ENCODE measurements at places on chromosomes 12 and 14.

DNA sequence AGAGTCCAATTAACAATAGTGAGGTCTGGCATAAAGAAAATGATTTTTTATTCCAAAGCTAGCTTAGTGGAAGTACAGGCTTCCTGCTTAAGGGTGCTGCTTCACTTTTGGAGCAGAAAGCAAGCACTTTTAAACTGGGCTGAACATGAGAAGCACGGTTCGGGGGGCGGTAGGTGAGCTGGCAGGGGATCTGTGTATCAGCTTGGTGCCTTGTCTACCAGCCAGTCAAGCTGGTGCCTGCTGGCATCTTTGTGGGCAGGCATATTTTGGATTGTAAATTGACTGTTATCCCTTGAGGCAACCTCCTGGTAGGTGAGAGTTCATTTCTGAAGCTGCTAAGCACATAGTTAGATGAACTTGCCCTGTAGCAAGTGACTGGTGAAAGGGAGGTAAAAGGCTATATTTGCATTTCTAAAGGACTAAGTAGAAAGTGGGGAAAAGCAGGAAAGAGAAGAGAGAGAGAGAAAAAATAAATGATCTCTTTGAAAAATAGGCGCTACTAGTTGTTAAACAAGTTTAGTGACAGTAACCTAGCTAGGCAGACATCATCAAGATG is 121.1 kb upstream of the SYT10 start:
- DNase-seq = no peak

DNA sequence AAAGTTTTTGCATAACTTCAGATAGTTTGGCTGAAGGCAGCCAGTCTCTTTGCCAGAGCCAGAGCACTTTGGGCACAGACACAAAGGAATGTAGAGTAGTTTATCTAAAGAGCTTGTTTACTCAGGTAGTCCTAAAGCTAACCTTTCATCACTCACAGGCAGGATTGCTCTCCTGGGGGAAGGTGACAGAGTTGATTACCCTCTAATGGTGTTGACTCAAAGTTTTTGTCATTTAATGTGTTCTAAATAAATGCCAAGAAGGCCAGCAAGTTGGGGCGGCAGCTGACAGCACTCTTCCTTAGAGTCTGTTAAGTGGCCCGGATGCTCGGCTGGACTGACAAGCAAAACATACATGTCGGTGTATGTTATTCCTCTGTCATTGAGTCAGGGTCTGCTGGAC is 9.3 kb upstream of the TAS2R46 start:
- DNase-seq = no peak

GRCh38 chr12:34346372-34347034 is 324.2 kb downstream of the ALG10 start:
- DNase-seq = no peak

DNA sequence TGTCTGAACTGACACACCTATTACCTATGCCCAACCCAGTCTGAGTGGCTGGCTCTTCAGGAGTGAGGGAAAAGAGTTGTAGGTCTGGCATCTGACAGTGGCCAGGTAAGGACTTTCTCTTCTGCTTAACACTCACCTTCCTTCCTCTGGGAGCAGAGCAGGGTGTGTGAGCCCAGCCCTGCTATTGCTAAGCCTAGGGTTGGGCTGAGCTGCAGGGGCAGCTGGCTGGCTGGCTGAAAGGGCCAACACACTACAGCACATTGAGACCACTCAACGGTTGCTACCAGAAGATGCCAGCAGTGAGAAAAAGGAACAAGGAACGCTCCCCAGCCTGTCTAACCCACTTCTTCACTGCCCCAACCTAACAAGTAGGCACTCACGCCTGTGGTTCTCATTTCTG is 201.2 kb downstream of the DPF3 start:
- DNase-seq = no peak

GRCh38 chr12:19972325-19973288 is 395.7 kb upstream of the PDE3A start:
- DNase-seq = no peak

GRCh38 chr12:2759733-2760132 is 35.0 kb upstream of the FKBP4 start:
- DNase-seq = no peak

DNA sequence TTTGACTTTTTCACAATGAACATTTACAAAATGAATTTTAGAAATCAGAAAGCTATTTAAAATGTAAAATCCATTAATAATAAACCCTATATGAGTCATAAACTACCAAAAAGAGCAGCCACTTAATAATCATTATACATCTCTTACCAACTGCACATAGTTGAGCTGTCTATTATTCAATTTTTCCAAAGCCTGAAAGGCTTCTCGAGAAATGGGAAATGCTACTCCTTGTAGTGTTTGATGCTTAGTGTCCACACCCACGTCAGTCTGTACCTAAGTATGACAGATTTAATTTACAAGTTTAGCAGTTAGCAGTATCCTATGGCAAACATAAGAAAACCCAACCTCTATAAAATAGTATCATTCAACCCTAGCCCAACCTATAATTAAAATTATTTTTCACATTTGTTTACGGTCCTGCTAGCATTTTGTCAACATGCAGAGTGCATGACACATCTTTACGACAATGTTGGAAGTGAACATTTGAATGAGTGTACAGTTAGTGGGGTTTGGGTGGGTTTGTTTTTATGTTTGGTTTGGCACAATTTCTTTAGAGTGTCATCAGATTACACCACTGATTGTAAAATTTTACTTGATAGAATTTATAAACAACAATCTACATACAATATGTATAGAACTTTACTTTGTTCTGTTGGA is 8.4 kb downstream of the TWF1 start:
- no peak for DNase-seq

- DNase-seq = no peak
Measured at GRCh38 chr12:103884316-103884715, 43.3 kb upstream of the NT5DC3 start.

- DNase-seq = no peak
Measured at GRCh38 chr12:39240587-39240986, 202.3 kb downstream of the KIF21A start.
